ENCODE measurements at places on chromosomes 12 and 14.

GRCh38 chr12:57605811-57606311 is 1.2 kb downstream of the DTX3 start:
- no peak for DNase-seq

DNA sequence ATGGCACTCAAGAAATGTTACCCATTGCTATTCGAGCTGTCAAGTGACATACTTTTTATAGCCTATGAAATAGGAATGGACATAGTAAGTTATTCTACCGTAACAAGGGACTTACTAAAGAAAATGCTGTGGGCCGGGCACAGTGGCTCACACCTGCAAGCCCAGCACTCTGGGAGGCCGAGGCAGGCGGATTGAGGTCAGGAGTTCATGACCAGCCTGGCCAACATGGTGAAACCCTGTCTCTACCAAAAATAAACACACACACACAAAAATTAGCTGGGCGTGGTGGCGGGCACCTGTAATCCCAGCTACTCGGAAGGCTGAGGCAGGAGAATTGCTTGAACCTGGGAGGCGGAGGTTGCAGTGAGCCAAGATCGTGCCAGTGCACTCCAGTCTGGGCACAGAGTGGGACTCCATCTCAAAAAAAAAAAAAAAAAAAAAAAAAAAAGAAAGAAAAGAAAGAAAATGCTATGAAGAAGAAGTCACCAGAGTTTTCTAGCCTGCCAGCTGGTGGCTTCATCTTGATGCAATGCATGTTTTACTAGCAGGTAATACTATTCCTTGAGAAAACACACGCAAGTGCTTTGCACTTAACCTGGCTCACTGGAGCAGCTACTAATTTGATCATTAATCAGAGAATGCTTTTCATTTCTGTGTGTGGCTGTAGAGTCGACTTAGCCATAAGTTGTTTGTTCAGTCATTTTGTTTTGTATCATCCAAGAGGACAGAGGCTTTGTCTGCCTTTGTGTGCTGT is 166.7 kb upstream of the MYL2 start:
- no peak for DNase-seq

DNA sequence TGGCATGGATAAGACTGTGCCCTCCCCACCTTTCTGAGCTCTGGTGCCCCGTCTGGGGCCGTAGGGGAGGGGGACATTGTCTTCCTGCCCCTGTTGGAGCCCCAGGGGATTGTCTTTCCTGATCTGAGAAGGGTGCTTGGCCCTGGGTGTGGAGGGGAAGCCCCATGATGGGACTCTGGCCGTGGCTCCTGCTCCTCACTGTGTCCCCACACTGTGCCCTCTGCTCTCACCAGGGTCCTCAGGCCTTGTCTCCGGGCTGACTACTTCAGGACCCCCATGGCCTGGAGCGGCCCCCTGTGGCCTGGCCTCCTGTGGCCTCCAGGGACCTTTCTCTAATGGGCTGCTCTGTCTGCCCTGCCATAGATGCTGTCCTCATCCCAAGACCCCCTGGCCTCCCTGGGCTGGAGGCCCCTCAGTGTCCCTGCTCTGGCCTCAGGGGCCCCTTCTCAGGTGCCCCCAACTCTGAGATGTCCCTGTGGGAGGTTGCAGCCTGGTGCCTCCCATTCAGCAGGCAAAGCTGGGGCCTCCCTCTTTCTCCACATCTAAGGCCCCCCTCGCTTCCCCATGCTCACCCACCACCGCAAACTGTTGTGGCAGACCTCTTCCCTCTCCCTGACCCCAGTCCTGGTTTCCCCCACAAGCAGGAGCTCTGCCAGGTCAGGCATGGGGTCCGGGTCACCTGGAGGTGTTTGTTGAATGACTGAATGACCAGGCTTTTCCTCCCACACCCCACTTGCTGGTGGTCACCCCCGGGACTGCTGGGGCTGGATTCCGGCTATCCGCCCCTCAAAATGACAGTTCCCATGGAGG is 4.0 kb downstream of the KIF26A start:
- peak; percentile 1 for DNase-seq

GRCh38 chr12:88904705-88905104 is 324.4 kb upstream of the KITLG start:
- DNase-seq: no peak

DNA sequence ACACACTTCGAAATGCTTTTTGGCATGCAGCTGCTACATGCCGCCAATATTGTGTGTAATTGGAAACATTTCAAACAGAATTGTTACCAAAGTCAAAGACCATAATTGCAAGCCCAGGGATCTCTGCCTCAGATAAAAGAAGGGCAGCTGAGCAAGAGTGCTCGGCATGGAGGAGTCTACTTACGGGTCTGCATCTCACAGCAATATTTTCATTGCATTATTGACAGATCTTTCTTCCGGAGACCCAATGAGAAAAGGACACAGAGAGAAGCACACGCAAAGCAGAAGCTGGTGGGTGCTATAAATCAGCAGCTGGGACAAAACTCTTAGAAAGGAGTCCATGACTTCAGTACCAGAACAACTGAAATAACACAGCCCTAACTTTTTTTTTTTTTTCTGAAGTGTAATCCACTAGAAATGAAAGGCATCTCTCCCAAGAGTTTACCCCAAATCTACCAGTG is 4.9 kb downstream of the PRICKLE1 start:
- no peak for DNase-seq

DNA sequence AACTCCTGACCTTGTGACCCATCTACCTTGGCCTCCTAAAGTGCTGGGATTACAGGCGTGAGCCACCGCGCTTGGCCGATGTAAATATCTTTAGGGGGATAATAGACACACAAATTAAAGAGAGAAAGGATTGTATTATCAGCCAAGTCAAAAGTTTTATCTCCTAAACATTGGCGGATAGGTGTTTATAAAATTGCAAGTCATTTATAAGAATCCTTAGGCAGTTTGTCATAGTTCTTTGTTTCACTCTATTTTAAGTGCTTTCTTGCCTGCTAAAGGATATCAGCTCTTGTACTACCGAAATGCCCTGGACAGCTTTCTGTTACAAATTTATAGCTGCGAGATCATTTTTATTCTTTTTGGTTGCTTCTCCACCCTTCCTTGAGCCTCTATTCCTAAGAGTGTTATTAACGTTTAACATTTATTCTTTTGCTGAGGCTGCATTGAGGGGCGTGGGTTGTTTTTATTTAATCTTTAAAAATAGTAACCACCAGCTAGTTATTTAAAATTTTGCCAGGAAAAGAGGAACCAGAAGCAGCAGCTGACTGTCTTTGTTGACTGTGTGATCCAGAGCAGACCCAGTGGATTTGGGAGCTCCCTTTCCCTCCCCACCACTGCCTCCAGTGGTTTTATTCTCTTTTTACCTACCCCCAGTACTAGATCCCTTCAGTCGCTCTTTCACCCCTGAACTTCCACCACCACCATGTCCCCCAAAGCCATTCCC is 106.4 kb downstream of the DIP2B start:
- no peak for DNase-seq

DNA sequence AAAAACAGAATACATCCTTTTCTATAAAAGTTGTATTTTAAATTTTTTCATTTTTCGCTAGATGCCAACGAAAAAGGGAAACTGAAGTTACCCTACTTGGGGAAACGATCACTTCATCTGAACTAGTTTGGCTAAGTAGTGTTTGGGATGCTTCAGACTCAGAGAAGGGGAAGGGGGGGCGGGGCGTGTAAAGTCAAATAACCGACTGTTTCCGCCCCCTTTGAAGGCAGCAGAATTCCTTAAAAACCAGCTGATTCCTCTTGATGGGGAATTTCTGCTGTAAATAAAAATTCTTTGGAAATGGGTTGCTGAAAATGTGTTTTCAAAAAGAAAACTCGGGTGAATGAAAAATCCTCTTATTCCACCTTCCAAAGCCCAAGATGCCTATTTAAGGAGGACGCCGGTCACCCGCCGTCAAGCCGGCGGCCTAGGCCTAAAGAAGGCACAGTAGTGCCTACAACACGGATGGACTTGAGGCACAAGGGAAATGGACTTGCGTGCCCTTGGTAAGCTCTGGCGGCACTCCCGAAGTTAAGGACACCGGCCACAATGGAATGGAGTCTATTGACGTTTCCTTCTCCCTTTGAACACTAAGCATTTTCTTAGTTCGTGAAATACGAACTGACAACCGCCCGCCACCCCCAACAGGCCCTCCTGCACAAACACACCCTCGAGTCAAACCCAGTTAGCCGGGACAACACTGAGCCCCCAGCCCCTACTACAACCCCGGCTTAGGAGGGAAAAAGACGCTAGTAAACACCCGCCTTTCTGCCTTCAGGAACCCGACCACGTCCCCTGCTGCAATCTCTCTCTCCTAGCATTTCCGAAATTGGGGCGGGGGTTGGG is 1.9 kb downstream of the ATXN2 start:
- no peak for DNase-seq

- no peak for DNase-seq
Measured at GRCh38 chr12:131112021-131112420, 158.3 kb downstream of the ADGRD1 start.

GRCh38 chr14:68284834-68285233 is 465.3 kb downstream of the RAD51B start:
- DNase-seq: no peak

DNA sequence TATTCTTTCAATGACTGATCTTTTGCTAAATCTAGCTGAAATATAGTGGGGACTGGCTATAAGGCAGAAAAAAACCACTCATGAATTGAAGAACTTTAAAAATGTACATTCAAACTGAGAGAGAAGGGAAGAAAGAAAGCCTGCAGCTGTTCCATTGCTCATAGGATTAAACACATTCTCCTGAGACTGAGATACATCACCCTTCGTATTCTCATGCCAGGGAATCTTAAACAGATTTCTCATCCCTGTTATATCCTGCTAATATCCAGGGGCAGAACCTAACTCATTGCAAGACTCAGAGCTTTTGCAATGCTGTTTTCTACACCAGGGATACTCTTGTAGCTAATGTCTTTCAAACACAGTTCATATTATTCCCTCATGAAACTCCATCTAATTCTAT is 67.2 kb upstream of the ACSS3 start:
- no peak for DNase-seq

DNA sequence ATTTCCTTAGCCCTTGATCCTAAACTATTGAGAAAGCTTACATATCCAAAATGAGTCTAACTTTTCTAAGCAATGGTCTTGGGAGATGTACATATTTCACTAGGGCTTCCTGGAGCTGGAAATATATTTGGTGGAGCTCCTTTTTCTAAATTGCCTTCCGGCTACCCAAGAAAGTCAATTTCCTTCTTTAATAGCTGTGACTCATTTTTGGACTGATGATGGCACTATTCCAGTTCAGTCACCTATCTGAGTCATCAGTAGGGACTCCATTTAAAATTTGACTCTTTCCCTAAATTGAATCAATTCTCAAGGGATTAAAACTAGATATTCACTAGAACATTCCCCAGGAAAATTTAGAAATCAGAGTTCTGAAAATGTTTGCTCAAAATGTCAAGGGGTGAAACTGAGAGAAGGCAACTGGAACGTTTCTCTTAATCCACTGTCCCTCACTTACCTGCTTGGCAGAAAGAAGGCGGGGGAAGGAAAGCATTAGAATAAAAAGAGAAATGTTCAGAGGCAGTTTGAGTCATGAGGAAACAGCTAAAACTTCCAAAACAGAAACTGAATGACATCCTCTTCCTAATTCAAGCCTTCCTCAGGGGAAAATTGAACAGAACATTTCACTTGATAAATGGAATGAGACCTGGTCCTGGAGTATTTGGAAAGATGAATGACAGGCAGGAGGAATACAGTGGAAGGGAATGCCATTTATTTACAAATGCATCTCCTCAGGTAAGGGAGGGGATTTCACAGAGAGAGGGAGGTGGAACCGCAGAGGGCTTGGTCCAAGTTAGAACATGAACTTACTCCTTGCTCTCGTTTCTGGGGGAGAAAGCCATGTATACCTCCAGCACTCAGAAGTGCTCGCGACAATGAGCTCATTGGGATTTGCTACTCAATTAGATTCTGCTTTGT is 91.2 kb downstream of the RGS6 start:
- DNase-seq: peak; percentile 42

- no peak for DNase-seq
Measured at GRCh38 chr14:96409701-96410100, 17.8 kb downstream of the AK7 start.

DNA sequence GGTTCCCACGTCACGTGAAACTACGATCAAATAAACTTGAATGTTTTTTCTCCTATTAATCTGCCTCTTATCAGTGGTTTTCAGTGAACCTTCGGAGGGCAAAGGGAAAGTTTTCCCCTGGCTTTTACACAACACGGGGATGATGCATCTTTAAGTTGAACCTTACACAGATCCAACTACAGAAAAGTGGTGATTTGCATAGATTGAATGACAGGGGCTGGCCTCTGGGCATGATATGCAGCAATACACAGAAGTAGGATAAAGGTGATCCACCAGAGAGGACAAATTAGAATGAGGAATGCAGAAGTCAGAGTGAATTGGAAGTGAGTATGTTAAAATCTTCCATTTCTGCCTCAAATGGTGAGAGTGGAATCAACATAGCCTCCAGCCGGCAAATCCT is 11.6 kb downstream of the GSG1 start:
- DNase-seq: no peak

DNA sequence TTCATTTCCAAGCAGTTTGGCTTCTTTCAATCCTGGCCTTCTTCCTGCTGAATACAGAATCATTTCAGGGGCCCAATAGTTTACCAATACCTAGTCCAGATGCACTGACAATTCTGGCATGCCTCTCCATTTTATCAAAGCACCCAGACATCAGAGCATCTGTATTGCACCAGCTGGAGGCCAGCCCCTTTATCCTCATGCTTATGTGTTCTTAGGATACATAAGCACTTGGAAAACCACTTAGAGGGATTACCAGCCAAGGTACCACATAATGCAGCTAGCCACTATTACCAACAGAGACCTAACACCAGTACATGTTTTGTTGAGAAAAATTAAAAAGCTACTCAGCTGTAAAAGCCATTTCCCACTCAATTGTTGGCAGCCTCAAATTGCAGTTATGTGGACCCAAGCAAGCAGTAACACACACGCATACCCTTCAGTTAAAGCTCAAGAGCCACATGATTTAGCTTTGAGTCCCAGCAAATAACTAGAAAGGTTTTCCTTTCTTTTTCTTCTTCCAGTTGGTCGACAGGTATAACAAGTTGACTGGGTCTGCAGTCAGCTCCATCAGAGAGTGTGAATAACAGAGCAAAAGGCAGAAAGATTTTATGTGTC is 263.8 kb downstream of the DIO2 start:
- no peak for DNase-seq

DNA sequence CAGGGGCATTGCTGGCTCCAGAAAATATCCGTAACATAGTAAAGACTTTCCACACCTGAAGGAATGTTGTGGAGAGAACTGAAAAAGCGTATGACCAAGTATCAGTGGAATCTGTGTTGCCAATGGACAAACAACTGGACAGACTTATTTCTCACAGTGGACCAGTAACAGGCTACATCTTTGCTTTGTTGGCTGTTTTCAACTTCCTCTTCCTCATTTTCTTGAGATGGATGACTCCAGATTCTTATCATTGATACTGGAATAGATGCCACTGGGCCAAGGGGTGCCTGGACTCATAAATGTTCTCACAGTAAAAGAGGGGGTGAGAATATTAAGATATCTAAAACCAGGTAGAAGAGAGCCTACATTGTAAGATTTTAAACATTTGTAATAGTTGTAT is 6.4 kb downstream of the GAS2L3 start:
- DNase-seq: no peak
